ENCODE measurements at places on chromosomes 11 and 22.

DNA sequence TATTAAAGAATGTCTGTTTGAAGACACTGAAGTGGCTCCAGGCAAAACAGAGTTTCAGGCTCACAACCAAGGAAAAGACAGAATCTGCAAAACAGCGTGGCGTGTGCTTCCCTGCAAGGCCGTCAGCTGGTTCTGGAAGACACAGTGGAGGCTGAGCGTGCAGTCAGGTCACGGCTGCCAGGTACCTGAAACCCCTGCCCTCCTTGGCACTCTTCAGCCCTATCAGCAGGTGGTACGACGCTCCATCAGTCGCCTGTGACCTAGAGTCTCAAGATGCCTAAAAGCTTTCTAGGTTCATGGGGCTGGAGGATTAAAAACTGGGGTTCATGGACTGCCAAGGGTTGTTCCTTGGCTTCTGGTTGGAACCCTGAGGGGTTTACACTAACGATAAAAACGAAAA lies 65.9 kb downstream of the TRMU start:
- no peak overlapping the region for H3K27ac ChIP-seq
- H3K4me3 ChIP-seq: no peak overlapping the region
- DNase-seq: no peak
- H3K27me3 ChIP-seq: no peaks in the 10 kb centered on the region

DNA sequence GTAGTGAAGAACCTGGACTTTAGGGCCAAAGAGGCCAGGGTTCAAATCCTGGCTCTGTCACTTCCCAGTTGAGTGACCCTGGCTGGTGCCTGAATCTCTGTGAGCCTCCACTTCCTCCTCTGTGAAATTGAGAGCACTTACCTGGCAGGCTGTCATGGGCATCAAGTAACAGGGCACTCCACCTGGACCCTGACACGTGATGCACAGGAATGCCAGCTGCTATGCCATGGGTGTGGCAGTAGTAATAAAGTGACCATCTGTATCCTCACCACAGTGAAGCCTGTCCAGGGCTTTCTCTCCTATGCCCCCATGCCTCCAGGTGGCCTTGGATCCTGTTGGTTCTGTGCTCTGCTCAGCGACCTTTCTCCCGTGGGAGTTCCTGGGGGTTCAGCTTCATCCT lies 29.8 kb upstream of the PPP6R3 start:
- no peak overlapping the region for H3K27ac ChIP-seq
- no peak for DNase-seq
- H3K27me3 ChIP-seq: no peaks in the 10 kb centered on the region

DNA sequence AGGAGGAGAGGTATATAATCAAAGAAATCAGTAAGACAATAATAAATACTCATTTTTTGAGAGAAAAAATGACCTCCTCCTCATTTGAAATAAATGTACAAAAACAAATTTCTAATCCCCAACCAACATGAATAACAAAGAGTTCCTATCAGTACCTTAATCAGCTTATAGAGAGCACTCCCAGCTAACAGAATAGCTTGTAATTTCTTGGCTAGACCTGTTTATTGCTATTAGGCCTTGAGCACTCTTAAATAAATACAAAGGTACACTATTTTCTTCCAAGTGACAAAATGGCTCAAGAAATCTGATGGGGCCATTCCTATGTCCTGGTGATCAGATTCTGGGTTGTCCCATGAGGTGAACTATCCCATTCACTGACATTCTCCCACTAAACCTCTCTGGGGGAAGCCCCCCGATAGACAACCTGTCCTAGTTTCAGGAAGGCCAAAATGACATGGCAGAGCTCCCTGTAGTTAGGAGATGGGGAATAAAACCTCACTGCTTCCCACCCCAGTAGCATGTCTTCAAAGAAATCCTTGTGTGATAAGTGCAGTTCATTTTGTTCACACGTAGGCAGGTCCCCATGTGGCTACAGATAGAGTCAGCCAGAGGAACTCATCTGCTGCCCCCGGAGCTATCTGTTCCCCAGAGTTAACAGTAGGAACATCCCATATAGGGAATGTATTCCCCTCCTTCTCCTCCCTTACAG lies 385.7 kb downstream of the SOX6 start:
- no peaks in the 10 kb centered on the region for H3K4me1 ChIP-seq
- H3K27me3 ChIP-seq: no peaks in the 10 kb centered on the region
- no peak overlapping the region for H3K4me3 ChIP-seq
- no peaks in the 10 kb centered on the region for H3K36me3 ChIP-seq

- no peak overlapping the region for H3K27ac ChIP-seq
- H3K4me1 ChIP-seq: no peaks in the 10 kb centered on the region
- no peak overlapping the region for H3K4me3 ChIP-seq
- no peaks in the 10 kb centered on the region for H3K36me3 ChIP-seq
- H3K27me3 ChIP-seq: no peaks in the 10 kb centered on the region
- DNase-seq: no peak
Observed at GRCh38 chr11:94657629-94658028, 90.5 kb downstream of the PIWIL4 start.

DNA sequence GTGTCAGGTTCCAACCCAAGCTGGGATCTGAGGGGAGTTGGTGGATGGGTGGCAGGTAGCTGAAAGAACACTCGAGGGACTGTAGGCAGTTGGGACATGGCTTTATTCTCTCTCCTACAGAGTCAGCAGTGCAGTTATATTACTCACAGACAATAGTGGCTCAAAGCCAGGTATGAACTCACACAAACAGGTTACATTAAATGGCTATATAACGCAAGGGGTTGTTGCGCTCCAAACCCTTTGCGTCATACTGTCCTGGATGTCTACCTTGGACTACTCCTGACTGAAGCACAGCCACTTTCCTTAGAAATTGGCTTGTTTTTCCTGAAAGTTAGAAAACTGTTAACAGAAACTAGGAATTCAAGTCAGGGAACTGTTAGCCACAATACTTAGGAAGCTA lies 66.4 kb upstream of the OR4B1 start:
- H3K4me3 ChIP-seq: no peak overlapping the region
- no peaks in the 10 kb centered on the region for H3K27me3 ChIP-seq
- no peak for DNase-seq
- H3K27ac ChIP-seq: no peak overlapping the region
- peaks cover 4% of the 10 kb centered on the region for H3K36me3 ChIP-seq
- H3K4me1 ChIP-seq: no peaks in the 10 kb centered on the region

DNA sequence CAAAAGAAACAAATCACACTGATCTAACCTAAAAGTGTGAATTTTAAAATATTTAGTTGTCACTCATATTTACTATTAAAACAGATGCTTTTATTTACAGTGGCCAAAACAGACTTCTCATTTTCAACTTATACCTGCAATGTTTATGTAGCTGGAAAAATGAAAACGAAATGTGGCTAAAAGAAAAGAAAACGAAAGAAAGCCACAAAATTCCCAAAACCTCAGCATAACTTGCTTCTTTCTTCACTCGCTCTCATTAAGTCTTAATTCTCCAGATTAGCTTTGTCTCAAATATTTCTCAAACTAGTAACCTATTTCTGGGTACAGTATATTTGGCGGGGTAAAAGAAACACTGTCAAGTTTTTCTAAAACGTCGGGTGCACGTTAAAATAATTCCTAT lies 693 bp downstream of the CSTF3 start:
- DNase-seq: no peak
- peak overlapping the region; percentile 88 for H3K4me3 ChIP-seq
- no peaks in the 10 kb centered on the region for H3K27me3 ChIP-seq
- peaks cover 13% of the 10 kb centered on the region for H3K4me1 ChIP-seq

DNA sequence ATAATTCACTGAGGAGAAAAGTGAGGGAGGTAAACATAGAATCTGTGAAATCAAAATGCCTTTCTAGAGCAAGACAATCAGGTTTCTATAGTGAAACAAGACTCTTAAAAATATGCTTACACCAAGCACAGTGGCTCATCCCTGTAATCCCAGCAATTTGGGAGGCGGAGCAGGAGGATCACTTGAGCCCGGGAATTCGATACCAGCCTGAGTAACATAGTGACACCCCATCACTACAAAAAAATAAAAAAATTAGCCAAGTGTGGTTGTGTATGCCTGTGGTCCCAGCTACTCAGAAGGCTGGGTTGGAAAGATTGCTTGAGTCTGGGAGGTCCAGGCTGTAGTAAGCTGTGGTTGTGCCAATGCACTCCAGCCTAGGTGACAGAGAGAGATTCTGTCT lies 43.2 kb upstream of the ME3 start:
- no peaks in the 10 kb centered on the region for H3K36me3 ChIP-seq
- H3K27ac ChIP-seq: no peak overlapping the region
- no peak overlapping the region for H3K4me3 ChIP-seq
- no peaks in the 10 kb centered on the region for H3K27me3 ChIP-seq

DNA sequence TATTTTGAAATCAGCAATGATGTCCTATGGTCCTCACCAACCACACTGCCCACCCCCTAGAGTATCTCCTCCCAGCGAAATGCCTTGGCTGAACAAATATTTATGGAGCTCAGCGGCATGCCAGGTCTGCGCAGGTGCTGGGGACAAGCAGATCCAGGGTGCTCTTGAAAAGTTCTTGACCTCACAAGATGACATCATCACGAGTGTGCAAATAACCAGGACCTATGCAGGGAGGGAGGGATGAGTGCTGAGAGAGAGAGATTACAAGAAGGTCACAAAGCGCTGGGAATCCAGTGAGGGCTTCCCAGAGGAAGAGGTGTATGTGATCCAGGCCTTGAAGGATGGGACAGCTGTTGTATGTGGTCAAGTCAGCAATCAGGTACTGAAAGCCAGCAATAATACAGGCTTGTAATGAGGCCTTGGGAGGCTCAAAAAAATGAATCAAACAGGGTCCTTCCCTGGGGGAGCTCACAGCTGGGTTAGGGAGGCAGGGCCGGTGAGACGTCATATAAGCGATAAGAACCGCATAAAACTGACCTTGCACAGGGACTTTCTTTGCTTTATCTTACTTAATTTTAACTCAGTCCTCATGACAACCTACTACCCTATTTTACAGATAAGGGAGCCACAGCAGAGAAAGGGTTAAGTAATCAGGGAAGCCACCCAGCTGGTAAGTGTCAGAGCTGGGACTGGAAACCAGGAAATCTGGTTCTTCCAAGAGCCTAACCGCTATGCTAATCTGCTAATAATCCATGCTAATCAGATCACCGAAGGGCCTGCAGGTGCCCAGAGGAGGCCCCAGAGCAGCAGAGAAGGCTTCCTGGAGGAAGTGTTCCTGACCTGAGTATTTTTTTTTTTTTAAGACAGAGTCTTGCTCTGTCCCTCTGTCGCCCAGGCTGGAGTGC lies 8.2 kb downstream of the ARRB1 start:
- H3K4me1 ChIP-seq: peaks cover 16% of the 10 kb centered on the region
- no peak overlapping the region for H3K27ac ChIP-seq
- no peak overlapping the region for H3K4me3 ChIP-seq
- no peaks in the 10 kb centered on the region for H3K36me3 ChIP-seq

DNA sequence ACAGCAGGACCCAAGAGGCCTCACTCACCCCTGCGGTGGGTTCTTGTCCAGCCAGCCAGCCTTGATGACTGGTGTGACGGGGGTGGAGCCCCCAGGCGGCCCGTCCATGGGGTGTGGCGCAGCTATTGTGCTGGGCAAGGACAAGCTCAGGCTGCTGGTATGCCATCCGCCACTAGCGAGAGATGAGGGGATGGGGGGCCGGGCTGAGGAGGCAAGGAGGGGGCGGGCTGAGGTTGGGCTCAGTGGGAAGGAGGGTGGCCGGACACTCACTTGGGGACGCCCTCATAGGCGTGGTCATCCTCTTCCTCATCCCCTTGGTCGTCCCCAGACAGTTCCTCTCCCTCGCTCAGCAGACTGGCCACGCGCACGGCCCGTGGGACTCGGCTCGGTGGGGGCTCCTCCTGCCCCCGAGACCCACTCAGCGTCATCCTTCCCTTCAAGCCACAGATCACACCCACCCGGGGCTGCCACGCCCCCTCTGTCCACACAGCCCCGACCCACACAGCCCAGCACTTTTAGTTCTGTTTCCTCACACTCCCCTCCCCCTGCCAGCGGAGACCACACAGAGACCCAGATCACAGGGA lies 38.0 kb upstream of the PDE2A start:
- no peak overlapping the region for H3K27ac ChIP-seq
- H3K27me3 ChIP-seq: no peaks in the 10 kb centered on the region
- H3K4me3 ChIP-seq: no peak overlapping the region
- DNase-seq: peak; percentile 81

DNA sequence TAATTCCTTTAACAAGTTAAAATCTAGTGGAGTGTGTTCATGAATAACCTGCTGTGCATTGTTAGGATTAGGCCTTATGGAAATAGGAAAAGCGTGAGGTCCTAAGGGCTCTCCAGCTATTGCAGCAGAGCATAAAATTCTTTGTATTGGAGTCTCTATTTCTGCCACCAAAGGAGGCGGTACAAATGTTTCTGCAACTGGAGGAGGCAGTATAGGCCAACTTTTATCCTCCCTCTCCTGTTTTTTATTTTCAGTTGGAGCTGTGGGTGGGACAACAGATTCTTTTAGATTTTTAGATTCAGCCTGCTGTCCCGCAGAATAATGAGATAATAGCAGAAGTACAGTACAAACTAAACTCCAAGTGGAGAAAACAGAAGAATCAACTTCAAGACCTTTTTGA lies 26.2 kb downstream of the OR10A6 start:
- H3K27me3 ChIP-seq: no peaks in the 10 kb centered on the region
- H3K27ac ChIP-seq: peak overlapping the region; percentile 56
- peaks cover 12% of the 10 kb centered on the region for H3K4me1 ChIP-seq
- no peaks in the 10 kb centered on the region for H3K36me3 ChIP-seq
- DNase-seq: no peak

GRCh38 chr11:121517996-121518395 lies 65.2 kb upstream of the SORL1-AS1 start:
- no peak overlapping the region for H3K4me3 ChIP-seq
- H3K36me3 ChIP-seq: peaks cover 5% of the 10 kb centered on the region
- H3K4me1 ChIP-seq: peaks cover 4% of the 10 kb centered on the region

- DNase-seq: no peak
- no peaks in the 10 kb centered on the region for H3K27me3 ChIP-seq
- H3K27ac ChIP-seq: no peak overlapping the region
- H3K4me3 ChIP-seq: no peak overlapping the region
- no peaks in the 10 kb centered on the region for H3K36me3 ChIP-seq
Observed at GRCh38 chr11:26254378-26254777, 77.6 kb upstream of the ANO3 start.

GRCh38 chr11:31132531-31133421 lies 236.8 kb downstream of the DCDC1 start:
- no peak overlapping the region for H3K4me3 ChIP-seq
- DNase-seq: no peak
- H3K36me3 ChIP-seq: no peaks in the 10 kb centered on the region

DNA sequence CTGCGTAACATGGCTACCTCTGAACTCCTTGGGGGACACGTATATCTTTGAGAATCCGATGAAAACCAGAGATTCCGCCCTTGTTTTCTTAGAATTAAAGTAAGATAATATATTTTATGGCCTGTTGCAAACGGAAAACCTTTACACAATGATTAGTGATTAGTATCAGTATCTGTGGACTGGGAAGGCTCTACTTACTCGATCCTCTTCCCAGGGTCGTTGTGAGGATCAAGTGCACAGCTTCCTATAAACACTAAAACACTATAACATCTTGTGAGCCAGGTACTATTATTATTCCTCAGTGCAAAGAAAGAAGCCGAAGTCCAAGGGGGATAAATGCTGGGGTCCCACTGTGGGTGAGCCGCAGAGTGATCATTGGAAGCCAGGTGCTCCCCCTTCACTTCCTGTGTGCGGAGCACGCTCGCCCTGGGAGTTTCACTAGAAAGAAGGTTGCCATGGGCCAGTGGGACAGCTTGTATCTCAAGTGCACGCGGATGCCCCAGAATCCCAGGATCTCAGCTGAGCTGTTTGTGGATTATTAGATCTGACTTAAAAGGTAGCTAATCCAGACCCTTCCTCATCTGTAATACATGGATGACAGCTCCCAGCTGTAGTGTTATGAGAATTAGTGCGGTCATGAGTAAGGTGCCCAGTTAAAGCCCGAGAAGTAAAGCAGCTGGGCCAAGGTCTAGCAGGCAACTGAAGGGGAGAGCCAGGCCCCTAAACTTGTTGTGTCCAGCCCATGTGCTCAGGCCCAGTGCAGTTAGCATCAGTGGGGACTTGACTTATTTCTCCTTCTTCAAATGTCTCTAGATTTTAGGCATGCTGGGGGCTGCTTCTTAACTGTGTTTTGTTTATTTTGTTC lies 839 bp downstream of the CBY1 start:
- H3K36me3 ChIP-seq: no peaks in the 10 kb centered on the region
- H3K4me1 ChIP-seq: peaks cover 9% of the 10 kb centered on the region
- peak overlapping the region; percentile 82 for H3K4me3 ChIP-seq

All from ascending aorta (tissue), 2 donors.